ENCODE measurements at places on chromosomes 5 and 9.

GRCh38 chr5:168239325-168239724 is 52.1 kb upstream of the WWC1 start:
- DNase-seq: no peak

- no peak for DNase-seq
These were observed 51.2 kb upstream of the SPATA31D4 start for GRCh38 chr9:81877047-81877446.

GRCh38 chr5:135635451-135635850 is 56.7 kb upstream of the CXCL14 start:
- DNase-seq: no peak

DNA sequence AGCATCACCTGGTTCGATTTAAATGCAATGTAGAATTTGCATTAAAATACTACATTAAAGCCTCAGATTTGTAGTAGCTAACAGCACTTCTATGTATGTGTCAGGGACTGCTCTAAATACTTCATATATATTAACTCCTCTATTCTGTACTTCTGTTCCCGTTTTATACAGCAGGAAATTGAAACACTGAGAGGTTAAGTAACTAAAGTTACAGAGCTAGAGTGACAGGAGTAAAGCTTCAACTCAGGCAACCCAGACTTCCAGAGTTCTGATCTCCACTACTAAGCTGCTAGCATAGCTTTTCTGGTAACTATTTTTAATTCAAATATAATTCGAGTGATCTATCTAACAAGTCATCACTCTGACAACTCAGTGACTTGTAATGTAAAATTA is 619 bp upstream of the APC start:
- no peak for DNase-seq
